AML-193 (cell line): ENCODE measurements at places on chromosomes 16 and 17.

GRCh38 chr17:76005263-76006149 lies 4.9 kb downstream of the CDK3 start:
- DNase-seq: peak; percentile 74

- DNase-seq: no peak
Observed at GRCh38 chr17:17112628-17113200, 70.5 kb downstream of the MPRIP start.

- no peak for DNase-seq
Observed at GRCh38 chr17:35578929-35579432, 610 bp upstream of the PEX12 start.

DNA sequence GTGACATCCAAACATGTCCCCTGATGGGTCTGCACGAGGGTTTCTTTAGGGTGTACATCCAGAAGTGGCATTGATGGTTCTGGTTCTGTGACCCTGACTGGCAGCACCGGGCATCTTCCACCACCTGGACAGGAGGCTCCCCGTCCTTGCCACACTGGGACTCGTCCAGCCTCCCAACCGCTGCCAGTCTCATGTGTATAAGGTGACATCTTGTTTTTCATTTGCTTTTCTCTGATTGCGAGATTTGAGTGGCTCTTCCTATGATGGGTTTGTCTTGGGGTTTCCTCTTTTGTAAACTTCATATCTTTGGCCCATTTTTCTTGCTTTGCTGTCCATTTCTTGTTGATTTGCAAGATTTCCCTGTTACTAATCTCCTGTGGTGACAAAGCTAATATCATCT lies 9.2 kb upstream of the LIMD2 start:
- no peak for DNase-seq

DNA sequence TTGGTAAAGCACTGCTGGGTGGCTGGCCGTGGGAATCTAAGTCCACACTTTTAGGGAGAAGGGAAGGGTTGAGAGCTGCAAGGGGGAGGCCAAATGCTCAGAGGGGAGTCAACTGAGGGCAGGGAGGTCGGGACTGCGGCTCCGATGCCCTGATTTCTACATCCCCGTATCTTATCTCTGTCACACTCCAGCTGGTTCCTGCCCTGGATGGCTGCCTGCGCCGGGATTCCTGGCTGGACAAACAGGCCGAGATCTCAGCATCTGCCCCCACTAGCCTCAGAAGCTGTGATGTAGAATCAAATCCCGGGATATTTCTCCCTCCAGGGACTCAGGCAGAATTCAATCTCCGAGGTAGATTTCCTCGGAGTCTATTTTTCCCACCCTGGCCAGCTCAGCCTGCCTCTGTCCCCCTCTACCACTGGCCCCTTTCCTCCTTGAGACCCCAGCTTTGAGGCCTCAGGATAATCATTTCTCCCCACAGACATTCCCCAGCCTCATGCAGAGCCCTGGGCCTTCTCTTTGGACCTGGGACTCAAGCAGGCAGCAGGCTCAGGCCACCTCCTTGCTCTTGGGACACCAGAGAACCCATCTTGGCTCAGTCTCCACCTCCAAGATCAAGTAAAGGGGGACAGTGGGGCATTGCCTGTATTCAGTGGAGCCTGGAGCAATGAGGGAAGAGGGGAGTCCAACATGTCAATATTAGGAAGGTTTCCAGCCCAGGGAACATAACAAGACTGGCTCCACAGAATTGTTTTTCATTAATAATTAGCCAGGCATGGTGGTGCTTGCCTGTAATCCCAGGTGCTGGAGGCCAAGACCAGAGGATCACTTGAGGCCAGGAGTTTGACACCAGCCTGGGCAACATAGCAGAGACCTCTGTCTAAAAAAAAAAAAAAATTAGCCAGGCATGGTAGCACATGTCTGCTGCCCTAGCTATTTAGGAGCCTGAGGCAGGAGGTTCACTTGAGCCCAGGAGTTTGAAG lies 1.8 kb downstream of the SHBG start:
- DNase-seq: no peak

- DNase-seq: peak; percentile 66
Observed at GRCh38 chr17:77096570-77097214, 44.1 kb upstream of the SEC14L1 start.

GRCh38 chr17:60959011-60959410 lies 281.4 kb downstream of the BCAS3 start:
- DNase-seq: no peak

- no peak for DNase-seq
Observed at GRCh38 chr17:13503526-13503925, 98.2 kb downstream of the HS3ST3A1 start.

GRCh38 chr16:72198771-72199201 lies 26.8 kb upstream of the PMFBP1 start:
- DNase-seq: no peak

- no peak for DNase-seq
Observed at GRCh38 chr17:81967244-81967532, 6.2 kb upstream of the NOTUM start.

GRCh38 chr16:9797306-9797705 lies 384.9 kb downstream of the GRIN2A start:
- DNase-seq: no peak

GRCh38 chr17:1100382-1100781 lies 79.4 kb downstream of the ABR start:
- DNase-seq: no peak

DNA sequence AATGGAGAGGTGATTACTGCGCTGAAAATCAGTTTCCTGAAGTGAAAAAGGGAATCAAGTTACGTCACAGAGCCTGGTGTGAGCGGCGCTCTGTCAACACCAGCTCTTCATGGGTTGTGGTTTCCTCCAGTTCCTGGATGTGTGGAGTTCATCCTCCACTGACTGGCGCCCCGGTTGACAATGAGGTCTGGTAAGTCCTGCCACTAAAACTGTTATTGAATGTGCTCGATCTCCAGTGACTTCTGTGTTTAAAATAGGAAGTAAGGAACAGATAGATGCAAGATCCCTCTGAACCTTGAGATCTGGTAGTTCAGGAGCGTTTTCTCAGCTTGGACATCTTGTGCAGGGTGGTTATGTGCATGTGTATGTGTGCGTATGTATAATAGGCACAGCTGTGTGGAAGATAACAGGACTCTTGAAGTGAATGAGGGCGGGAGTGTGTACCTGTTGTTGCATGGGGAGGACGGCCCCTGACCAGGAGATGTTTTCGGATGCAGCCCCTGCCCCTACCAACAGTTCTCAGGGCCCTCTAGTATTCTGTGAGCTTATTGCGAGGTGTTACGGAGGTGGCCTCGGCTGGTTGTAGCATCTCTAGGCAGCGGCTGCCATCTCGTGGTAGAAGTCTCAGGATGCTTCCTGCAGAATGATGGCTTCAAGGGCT lies 22.0 kb upstream of the GOT2 start:
- DNase-seq: peak; percentile 54

DNA sequence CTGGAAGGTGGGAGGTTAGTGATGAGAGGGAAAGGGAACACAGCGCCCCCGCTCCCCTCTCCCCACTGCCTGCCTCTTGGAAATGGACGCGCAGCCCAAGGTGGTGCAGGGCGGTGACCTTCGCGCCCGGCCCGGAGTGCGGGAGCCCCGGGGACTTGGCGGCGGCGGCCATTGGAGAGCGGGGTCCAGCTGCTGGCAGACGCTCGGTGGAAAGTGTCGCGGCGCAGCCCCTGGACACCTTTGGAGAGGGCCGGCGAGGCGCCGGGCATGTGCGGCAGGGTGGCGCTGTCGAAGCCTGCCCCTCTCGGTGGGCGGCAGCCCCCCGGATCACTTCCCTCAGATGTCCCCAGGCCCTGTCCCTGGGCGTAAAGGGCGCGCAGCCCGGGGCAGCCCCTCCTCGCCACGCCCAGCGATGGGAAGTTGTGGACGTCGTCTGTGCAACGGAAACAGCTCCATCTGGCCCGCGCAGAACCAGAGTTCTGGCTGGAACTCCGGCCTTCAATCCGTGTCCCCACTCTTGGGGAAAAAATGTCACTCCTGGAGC lies 16.7 kb downstream of the SALL1 start:
- DNase-seq: no peak

- no peak for DNase-seq
Observed at GRCh38 chr16:28591355-28591754, 5.5 kb downstream of the SULT1A2 start.

GRCh38 chr16:15963307-15963910 lies 14.0 kb downstream of the ABCC1 start:
- DNase-seq: no peak

DNA sequence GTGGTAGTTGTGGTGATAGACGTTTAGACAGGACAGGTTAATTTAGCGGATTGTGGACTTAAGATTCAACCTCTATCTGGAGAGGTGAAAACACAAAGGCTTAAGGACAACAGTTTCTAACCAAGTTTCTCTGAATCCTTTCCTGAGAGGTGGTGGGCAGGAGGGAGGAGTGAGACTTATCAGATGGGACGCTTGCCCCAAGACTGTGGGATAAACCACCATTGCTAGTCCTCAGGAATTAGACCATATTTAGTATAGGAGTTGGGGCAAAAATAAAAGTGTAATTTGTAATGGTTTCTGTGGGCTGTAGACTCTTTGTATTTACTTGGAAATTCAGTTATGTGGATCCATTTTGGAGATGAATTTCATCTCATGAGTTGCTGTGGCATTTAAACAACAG lies 6.6 kb downstream of the PDP2 start:
- no peak for DNase-seq

GRCh38 chr16:9680019-9680655 lies 502.1 kb downstream of the GRIN2A start:
- DNase-seq: no peak

- DNase-seq: no peak
Observed at GRCh38 chr16:28986492-28986891, 1.6 kb downstream of the LAT start.

DNA sequence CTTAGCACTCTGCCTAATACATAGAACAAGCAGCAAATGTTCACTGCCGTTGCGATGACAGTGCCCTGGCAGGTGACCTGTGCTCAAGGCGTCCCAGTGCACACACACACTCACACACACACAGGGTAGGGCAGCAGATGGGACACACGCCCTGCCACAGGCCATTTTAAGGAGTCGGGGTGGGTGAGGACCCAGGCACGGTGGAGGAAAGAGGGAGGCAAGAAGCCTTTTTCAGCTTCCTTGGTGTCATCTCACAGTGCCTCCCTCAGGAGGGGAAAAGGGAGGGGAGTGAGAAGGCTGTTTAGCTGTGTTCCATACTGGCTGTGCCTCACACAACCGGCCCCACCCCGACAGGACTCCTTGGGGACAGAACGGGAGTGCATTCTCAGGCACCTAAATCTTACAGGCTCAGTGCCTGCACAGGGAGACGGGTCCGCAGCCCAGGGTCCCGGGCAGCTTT lies 1.5 kb downstream of the PITPNM3 start:
- DNase-seq: no peak

DNA sequence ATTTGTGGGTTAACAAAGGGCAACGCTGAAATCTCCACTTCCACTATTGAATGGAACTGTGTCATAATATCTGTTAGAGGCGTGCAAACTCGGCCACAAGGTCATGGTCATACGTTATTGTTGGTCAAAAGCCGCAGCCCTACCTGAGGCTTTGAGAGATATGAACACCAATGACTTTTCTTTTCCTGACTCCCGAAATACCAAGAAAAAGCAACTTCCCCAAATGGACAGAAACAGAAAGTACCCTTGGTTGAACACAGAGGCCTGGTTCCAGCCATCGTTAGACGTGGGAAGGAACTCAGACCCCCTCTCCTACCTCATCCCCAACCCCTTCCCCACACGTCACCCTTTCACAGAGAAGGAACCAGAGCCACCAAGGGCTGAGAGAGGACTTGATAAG lies 1.4 kb upstream of the PIK3R5 start:
- DNase-seq: peak; percentile 81

DNA sequence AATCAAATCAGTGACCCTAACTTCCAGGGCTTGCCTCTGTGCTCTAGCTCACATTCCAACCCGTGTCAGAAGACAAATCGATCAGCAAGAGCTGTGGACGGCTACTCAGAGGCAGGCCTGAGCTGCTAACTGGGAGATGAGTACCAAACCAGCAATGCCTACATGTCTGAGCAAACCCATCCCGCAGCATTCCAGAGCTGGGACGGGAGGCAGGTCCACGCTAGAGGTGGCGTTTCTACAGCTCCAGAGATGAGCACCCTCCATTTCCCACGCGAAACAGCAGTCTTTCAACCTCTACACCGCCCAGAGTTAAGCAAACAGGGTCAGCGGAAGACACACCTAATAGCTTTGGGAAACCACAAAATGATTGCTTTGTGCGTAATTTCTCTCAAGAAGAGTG lies 6.5 kb downstream of the NXN start:
- DNase-seq: no peak

GRCh38 chr17:58605470-58605869 lies 86.4 kb downstream of the TEX14 start:
- no peak for DNase-seq

DNA sequence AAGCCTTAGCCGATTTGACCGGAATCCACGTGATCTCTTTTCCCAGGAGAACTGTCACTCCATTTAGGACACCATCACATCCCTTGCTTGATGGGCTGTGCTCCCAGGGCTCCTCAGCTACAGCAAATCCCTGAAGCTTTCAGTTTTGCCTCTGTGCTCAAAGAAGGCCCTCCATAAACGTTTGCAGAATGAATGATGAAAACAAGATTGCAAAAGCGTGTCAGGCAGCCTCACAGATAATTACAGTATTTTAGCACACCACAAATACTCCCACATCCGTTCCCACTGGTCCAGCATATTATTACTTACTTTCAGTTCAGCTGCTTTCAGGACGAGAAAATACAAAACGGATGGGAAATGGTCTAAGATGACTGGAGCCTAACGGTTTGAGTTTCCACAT lies 84.6 kb downstream of the USP31 start:
- peak; percentile 70 for DNase-seq

DNA sequence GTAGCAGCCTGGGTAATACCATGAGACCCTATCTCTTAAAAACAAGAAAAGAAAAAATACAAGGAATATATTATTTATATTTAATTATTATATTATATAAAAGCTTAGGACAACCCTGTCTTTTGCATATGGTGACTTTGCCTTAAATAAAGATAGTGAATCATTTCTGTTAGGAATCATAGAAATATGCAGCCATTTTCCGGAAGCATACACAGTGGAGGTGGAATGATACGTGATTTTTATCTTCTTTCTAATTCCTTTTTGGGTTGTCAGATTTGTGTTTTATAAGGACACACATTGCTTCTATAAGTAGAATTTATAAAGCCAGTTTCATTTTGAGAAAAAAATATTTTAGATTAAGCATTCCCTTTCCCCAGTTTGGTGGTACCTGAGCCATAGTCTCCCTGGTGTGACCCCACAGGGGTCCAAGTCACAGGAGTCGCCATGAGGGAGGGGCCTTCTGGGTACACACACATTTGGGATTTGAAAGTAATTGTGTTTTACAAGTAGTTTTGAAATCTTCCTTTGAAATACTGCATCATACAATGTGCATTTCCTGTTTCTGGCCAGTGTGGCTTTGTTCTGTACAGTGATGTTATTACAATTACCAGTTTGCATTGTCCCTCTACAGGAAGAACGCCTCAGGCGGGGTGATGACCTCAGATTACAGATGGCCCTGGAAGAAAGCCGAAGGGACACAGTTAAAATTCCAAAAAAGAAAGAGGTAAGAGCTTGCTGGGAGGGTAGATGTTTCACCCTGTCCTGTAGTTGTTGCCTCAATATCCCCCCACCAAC lies 50.9 kb downstream of the B9D1 start:
- peak; percentile 38 for DNase-seq

GRCh38 chr17:6868582-6868981 lies 37.1 kb upstream of the TEKT1 start:
- no peak for DNase-seq
